ENCODE measurements at places on chromosomes 4 and X.

DNA sequence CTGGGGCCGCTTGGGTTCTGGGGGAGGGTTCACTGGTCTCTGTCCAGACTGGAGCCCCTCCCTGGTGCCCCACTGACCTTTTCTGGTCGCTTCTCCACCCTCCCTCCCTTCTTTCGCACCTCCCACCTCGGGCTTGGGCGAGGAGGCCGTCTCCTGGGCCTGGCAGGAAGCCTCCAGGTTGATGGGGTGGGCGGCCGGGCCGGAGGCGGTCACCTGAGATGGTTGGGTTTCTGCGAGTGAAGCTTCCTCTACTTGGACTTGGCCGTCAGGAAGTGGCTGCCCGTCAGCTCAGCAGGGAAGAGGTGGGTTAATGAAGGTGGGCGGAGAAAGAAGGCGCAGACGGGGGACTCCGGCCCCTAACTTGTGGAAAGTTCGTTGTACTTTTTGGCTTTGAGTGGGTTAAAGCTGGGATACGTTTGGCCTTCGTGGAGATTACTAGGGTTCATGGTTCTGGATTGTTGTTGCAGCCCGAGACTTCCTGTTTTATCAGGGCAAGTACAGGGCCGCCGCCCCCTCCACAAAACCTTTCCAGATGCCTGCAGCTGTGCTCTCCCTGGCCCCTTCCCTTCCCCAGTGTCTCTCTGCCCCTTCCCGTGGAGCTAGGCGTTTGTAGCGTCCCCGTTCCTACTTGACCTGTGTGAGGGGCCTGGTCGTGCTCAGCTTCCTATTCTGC is 1.2 kb downstream of the AKAP17A start:
- DNase-seq = peak; percentile 29

DNA sequence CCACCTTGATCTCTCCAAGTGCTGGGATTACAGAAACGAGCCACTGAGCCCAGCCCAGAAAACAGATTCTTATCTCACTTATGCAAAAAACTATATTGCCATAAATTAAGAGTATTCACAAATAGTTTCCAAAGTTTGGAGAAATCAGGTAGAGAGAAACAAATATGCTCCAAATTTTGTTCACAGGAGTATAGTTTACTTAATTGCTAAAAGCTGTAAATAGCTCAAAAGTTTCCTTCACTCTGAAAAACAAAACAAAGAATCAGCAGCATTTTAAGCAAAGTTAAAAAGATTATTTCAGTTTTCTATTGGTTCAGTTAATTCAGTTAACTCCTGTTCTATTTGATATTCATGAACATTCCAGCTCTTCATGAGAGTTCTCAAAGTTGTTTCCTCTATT is 18.5 kb upstream of the GRPEL1 start:
- DNase-seq = no peak

DNA sequence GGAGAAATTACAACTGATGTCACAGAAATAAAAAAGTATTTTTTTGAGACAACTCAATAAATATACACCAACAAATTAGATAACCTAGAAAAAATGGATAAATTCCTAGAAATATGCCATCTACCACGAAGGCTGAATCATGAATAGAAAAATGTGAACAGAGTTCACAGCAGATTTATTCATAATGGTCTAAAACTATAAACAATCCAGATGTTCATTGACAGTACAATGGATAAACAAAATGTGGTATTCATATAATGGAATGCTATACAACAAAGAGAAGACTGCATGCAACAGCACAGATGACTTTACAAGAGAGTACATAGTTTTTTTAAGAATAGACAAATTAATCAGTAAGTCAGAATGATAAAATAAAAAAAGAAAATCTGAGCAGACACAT is 55.2 kb downstream of the CLOCK start:
- no peak for DNase-seq

DNA sequence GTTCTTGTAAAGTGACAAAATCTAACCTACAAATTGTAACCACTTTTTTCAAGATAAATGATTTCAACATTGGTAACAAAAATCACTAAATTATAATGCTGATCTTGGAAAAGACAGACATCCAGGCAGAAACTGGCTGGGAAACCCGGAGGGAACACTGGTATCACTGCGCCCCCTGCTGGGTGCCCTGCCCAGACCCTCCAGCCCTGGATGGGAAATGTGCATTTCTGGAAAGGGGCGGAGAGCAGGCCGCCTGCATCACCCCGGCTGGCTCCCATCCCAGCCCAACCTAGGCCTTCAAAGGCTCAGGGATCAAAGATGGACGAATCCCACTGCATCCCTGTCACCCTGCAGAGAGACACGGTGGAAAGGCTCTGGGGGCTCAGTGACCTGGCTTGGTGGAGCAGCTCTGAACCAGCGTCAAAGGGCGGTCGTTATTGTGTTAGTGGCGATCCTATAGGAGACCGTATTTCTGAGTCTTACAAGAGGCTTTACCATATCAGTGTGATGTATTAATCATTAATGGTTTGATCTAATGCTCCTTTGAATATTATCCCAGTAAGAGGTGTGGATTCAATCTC is 37.3 kb downstream of the ACOX3 start:
- peak; percentile 45 for DNase-seq

- DNase-seq = no peak
Measured at GRCh38 chr4:18733961-18734360, 712.4 kb upstream of the LCORL start.

DNA sequence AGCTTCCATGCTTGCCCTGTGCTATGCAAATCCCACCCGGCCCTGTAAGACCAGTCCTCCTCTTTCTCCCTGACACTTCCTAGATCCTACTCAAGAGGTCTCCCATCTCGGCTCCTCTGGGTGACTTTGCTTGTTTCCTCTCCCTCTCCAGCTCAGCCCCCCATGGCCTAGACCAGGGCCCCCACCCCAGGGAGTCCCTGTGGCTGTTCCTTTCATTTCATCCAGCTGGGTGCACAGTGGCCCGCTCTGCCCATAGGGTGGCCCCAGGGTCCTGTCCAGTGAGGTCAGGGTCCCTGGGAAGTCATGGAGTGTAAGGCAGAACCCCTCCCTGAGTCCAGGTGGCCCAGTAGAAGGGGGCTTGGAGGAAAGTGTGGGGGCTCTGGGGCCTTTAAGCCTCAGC is 52.3 kb upstream of the NKX1-1 start:
- DNase-seq = no peak

DNA sequence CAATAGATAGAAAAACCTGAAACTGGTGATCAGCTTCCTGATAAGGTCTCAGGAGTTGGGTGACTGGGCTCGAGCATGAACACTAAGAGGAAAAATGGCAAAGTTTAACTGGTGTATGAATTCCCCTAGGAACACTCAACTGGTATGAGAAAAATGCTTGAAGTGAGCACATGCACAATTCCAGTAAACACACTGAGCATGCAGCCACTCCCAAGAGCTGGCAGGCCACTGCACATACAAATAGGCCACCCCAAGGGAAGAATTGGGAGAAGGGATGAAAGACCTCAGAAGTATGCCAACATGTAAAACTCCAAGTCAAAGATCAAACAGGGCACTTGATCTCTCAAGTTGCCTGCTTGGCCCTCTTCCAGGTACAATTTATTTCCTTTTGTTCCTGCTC is 45.4 kb upstream of the GNPDA2 start:
- DNase-seq = no peak

DNA sequence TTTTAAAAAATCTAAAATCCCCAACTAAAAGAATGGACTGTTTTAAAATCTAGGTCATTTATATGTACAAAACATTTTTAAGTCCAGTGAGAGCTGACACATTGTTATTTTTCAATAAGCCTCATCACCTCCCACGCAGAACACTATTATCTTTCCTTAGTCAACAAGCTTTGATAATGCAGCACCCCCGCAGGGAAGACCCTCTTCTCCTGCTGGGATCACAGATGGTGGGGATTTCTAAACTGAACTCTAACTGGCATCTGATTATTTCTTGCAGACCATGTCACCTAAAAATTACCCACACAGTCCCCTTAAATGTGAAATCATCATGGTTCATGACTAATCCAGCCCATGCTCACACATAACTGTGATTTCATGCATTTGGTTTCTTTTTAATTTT is 11.6 kb downstream of the SYTL4 start:
- DNase-seq = no peak

- no peak for DNase-seq
Measured at GRCh38 chr4:135371137-135371536, 1169.5 kb upstream of the PABPC4L start.

DNA sequence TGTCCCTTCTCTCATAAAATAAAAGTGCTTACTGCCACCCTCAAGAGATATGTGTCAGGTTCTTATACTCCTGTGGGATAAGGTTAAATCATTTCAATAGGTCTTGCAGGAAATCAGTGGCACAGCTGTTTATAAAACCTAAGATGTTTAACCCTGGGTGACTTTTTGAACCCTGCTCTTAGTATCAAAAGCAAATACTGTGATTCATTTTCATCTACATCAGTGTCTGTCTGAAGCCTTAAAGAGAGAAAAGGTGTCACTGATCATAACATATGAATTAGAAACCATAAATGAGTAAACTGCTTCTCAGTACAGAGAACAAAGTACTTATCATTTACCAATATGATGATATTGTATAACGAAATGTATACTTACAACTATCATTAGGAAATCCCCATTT is 59.0 kb downstream of the CCSER1 start:
- DNase-seq = no peak

DNA sequence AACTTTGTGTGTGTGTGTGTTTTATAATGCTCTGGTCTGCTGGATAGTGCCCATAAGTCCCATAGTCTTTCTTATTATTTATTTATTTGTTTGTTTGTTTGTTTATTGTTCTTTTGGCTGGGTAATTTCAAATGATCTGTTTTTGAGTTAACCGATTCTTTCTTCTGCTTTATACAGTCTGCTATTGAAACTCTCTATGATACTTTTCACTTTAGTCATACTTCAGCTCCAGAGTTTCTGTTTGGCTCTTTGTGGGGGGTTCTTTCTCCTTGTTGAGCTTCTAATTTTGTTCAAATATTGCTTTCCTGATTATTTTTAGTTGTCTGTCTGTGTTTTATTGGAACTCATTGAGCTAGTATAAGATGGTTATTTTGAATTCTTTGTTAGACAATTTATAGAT is 10.0 kb downstream of the CXCL3 start:
- DNase-seq = no peak

- no peak for DNase-seq
Measured at GRCh38 chr4:159552979-159553768, 450.3 kb downstream of the RAPGEF2 start.

DNA sequence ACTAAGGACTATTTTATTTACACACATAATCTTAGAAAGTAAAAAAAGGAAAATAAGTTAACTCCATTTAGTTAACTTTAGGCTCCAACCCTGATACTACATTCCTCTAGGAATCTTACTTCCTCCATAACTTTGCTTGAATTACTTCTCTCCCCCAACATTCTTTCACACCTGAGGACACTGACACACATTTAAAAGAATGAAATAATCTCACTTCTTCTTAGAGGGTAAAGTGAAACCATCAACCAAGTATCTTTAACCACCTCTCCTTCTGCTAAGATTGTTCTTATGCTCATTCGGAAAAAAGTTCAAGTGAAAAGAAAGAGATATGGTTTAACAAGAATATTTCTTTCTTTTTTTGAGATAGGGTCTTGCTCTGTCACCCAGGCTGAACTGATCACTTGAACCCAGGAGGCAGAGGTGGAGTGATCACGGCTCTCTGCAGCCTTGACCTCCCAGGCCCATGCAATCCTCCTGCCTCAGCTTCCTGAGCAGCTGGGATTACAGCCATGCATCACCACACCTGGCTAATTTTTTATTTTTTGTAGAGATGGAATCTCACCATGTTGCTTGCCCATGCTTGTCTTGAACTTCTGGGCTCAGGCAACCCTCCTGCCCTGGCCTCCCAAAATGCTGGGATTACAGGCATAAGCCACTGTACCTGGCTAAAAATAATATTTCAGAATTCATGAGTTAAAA is 28.5 kb downstream of the SLC25A4 start:
- DNase-seq = no peak

GRCh38 chr4:43835869-43836268 is 612.7 kb downstream of the KCTD8 start:
- no peak for DNase-seq

DNA sequence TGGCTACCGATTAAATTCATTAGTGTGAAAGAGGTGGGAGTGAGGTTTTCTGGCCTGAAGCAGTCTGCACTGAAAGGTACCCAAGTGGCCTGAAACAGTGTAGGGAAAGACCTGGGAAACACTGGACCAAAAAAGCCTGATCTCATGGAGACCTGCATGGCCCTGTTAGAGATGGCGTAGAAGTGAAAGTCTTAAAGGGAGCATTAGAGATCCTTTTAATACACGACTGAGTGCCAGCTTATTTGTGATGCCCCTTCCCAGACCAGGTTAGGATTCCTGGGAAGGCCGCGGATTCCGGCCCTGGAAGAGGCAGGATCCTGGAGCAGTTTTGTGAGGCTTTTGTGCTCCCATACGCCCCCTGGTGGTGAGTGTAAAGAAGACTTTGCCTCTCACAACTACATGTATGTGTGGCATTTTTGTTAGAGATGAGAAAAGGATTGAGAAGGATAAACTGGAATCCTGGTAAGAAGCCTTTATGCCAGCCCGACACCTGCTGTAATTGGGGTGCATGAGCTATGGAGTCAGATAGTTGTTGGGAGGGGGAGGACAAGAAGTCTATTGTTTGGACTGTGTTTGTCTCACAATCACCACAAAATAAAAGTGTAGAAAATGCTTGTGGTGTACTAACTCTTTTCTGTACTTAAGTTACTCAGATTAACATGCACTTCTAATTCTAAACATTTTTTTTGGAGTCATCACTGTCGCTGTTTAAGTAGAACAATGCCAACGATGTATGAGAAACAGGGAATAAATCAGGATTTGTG is 54.0 kb downstream of the JADE1 start:
- DNase-seq = peak; percentile 62

DNA sequence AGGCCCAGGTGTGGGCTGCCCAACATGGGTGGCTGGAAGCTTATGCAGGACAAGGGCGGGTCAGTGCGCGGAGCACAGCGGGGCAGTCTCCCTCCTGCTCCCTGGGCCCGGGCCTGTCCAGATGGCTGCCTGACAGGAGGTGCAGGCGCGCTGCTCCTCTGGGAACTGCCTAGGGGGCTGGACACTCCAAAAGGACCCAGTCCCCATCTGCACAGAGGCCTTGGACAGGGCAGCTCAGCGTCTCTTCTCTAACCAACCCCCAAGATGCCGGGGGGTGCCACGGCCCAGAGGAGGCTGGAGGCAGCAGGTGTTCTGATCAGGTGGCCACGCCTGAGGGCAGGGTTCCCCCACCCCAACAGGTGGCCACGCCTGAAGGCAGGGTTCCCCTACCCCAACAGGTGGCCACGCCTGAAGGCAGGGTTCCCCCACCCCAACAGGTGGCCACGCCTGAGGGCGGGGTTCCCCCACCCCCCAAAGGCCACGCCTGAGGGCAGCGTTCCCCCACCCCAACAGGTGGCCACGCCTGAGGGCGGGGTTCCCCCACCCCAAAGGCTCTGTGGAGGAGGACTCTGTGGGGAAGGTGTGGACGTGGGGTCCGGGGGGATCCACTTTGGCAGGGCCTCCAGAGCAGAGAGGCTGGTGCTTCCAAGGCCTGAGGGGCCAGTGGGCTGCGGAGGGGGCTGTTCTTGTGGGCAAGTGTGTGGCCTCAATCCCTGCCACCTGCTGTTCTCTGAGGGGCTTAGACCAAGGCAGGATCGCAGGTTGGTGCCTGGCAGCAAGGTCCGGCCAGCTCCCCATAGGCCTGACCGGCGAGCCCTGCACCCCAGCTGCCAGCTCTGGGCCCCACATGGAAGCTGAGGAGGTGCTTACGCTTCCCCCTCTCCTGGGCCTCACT is 36.1 kb downstream of the CPLX1 start:
- no peak for DNase-seq

- no peak for DNase-seq
Measured at GRCh38 chr4:38046727-38047489, 86.7 kb downstream of the PTTG2 start.

- no peak for DNase-seq
Measured at GRCh38 chr4:42543762-42544161, 113.1 kb downstream of the ATP8A1 start.

- peak; percentile 59 for DNase-seq
Measured at GRCh38 chr4:122762520-122762919, 30.0 kb downstream of the BBS12 start.
